ENCODE measurements at places on chromosomes 5 and 9. TPM values are rescaled to one million over a fixed set of nuclear protein-coding genes. Genes with fewer than 3 reads are reported as not detected.
A peak's percentile ranks its signal among the peaks of the same experiment; 100 is the strongest.

Gene PTGS1
- 33.7 TPM for total RNA-seq

DNA sequence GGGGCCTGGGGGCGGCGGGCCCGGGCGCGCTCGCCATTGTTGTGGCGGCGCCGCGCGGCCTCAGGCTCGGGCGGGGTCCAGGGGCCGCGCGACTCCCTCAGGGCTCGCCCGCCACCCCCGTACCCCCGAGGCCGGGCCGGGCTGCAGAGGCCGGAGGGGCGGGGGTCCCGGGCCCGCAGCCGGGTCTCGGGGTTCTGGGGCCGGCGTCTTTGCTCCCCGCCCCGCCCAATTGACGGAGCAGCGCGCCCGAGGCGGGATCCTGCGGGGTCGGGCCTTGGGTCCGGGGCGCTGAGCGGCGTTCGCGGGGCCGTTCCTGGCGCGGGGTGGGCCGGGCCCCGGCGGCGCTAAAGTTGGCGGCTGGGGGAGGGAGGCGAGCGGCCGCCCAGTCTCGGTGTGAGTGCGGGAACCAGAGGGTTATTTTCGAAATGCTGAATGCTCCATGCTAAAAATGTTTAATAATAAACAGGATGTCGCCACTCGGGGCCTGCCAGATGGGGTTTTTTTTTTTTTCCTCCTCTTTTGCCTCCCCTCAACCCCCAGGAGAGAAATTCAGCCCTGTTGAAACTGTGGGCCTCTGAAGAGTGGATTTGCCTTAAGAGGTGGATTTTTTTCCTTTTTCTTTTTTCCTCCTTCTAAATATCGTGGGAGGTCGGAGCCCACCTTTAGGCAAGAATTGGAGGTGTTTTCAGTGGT, 724 bp downstream of the PRRC2B start:
- DNase-seq = peak; percentile 25

GRCh38 chr5:100757618-100758017, 145.5 kb downstream of the ST8SIA4 start:
- DNase-seq = no peak

DNA sequence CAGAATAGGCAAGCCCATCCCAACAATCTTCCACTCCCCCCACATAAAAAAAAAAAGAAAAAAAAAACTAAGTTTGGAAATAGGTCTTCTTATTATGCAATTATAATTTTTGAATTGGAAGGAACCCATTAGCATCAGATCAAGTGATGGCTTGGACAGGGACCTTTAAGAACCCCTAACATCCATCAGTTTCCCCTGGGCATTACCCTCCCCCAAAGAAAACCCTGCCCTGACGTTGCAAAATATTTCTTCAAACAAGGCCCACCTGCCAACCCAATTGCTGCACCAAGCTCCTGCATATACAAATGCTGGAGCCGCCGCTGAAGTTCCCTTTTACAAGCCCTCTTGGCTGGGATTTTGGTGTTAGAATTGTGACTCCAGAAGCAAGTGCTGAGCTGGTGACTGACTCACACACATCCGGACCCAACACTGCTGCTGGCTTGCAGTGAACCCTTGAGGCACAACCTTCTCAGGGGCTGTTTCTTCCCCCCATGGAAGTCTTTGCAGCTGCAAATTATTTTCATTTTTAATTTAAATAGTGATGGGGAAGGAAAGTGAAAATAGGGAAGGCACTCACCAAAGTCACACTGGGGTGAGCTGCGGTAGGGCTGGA, 56.1 kb upstream of the AFAP1L1 start:
- DNase-seq = peak; percentile 62

Gene NR2F1-AS1
- 21.6 TPM for total RNA-seq

- no peak for DNase-seq
These were observed 97.2 kb downstream of the TRIM36 start for GRCh38 chr5:115072266-115073064.

DNA sequence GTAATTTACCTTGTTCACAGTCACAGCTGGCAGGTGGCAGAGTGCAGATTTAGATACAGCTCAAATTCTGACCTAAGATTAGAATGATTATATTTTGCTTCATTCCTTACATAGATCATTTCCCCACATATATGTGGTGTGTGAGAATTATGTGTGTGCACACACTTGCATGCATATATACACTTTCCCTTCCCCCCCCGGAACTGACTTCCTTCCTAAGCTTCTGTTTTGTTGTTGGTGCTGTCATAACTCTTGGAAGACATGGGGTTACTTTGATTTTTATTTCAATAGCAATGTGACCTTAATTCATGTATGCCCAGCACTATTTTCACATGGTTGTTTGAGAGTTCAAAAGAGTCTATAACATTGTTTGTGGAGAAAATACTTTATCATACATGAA, 112.8 kb downstream of the CMYA5 start:
- DNase-seq = no peak

Gene IFNA21
- total RNA-seq = not detected

Gene CAST
- 228 TPM for total RNA-seq

- no peak for DNase-seq
These were observed 364.3 kb downstream of the KCNN2 start for GRCh38 chr5:114726131-114726530.

- DNase-seq = no peak
These were observed 64.9 kb downstream of the PTTG1 start for GRCh38 chr5:160486573-160486972.

Gene SLC22A4
- 12.6 TPM for total RNA-seq

- DNase-seq = no peak
These were observed 2.7 kb upstream of the ANP32B start for GRCh38 chr9:97980479-97980803.

GRCh38 chr5:165185716-165186115, 1680.3 kb downstream of the MAT2B start:
- DNase-seq = no peak

Gene IFNA13
- total RNA-seq = not detected

- DNase-seq = no peak
These were observed 67.2 kb downstream of the DMRT1 start for GRCh38 chr9:908536-909205.

Gene PRUNE2
- 0.13 TPM for total RNA-seq

Gene FAM81B
- not detected for total RNA-seq

Gene PHYHD1
- total RNA-seq = 9.5 TPM

Gene SLC36A2
- total RNA-seq = not detected

Gene ADAMTS19
- total RNA-seq = not detected

DNA sequence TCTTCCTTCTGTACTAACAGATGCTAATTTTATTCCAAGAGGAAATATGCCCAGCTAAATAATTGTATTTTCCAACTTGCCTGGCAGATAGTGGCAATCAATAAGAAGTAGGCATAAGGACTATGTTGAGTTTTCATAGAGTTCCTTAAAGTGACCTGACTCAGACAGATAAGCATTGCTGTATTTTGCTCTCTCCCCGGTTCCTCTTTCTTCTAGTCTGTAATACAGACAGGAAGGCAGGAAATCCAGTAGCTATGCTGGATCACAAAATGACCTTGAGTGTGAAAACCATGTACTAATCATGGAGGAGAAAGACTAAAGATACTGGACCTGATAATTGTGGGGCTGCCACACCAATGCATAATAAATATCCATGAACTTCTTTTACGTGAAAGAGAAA, 701.7 kb downstream of the CETN3 start:
- no peak for DNase-seq

Gene CDC20B
- total RNA-seq = 0.07 TPM

GRCh38 chr5:82405161-82405560, 127.0 kb upstream of the RPS23 start:
- DNase-seq = peak; percentile 74

Gene OR2Y1
- total RNA-seq = not detected

DNA sequence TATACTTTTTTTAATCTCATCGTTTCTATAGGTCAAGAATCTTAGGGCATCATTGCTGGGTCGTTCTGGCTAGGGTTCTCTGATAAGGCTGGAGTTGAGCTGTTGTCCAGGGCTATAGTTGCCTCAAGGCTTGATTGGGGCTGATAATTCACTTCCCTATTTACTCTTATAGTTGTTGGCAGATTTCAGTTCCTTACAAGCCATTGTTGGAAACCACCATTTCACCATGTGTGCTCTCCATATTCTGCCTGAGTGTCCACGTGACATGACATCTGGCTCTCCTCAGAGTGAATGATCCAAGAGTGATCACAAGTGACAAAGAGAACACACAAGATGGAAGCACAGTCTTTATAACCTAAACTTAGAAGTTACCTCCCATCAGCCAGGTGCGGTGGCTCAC, 852.2 kb downstream of the EFNA5 start:
- DNase-seq = no peak

- no peak for DNase-seq
These were observed 77.4 kb downstream of the ZNF618 start for GRCh38 chr9:113953531-113953930.

DNA sequence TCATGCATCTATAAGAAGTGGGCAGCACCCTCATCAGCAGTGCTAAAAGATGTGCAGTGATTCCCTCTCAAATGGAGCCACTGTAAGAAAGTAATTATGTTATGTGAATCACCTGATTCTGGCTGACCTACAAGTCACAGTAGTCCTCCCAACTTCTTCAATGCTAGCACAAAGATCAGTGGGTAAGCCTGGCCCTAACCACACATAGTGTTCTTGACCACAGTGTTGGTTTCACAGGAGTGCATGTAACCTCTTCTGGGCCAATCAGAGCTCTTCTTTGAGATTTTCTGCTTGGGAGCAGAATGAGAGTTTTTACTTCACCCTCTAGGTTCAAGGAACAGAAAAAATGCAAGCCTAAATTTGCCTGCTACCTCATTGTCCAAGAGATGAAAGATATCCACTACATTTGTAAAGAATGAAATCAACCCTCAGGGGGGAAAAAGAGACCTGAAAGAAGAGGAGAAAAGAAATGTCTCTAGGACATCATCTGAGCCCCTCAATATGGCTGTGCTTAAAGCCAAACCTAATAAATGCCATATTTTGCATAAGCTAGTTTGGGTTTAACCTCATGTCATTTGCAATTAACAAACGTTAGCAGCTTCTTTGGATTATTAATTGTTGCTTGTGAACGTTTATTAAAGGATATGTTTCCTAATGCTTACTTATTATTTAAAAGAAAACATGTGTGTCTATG, 65.3 kb upstream of the ADRB2 start:
- no peak for DNase-seq

DNA sequence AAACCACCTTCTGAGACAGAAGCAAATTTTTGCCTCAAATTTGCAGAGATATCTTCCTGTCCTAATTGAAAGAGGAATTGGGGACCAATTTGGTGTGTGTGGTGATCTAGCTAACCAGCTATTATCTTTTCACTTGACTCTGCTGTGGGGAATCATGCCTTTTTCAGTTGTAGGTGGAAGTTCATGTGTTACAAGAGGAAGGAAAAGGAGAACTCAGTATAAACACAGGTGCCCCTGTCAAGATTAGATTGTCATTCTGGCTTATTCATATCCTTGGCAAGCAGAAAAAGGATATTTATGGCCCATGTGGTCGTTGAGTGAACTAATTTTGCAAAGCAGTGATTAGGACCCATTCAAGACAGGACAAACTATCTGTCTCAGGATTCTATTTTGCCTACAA, 336.8 kb upstream of the SLC30A5 start:
- DNase-seq = no peak

DNA sequence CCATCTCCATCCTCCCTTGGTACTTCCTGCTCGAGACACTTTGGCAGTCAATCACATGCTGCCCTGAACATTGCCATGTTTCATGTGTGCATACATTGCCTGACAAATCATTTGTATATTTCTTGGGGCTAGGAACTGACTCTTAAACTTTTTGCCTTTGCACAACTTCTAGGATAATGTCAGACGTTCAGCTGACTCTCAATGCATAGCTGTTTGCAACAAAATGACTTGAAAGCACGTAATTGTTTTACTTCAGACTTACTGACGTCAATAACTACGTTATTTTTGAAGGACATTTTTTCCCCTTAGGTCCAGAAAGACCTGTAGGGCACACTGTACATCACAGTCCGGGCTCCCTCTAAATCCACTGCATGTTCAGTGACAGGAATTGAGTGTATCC, 37.4 kb upstream of the DAB2 start:
- DNase-seq = no peak

Gene CCNI2
- not detected for total RNA-seq

DNA sequence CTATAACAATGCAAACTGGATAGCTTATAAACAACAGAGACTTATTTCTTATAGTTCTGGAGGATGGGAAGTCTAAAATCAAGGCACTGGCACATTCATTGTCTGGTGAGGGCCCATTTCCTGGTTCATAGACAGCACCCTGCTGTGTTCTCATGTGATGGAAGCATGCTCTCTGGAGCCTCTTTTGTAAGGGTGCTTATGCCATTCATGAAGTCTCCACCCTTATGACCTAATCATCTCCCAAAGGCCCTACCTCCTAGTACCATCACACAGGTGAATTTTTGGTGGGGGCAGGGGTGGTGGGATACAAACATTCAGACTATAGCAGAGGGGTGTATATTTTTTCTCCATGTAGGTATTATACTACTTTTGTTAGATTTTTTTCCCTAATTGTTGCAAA, 92.4 kb downstream of the UNC13B start:
- DNase-seq = no peak

DNA sequence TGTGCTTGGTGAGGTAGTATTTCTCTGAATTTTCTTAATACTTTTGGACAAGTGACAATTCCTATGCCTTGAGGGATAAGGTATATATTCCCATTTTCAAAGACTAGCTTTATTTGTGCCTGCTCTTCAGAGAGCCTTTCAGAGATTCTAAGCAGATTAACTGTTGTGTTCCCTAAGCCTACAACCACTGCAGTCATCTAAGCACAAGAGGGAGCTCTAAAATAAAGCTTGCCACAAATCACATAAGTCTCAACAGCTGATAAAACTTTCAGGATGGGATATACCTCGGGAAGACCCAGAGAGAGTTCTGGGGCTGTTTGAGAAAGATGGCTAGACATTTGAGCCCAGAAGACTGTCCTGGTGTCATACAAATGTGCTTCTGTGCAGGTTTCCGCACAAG, 157.3 kb downstream of the CYLC2 start:
- DNase-seq = no peak

- no peak for DNase-seq
These were observed 199.1 kb upstream of the IER5L start for GRCh38 chr9:129377181-129377580.

GRCh38 chr5:6399980-6400910, 21.9 kb upstream of the MED10 start:
- peak; percentile 39 for DNase-seq

- no peak for DNase-seq
These were observed at the start of gene BSPRY for GRCh38 chr9:113349445-113350094. Gene BSPRY, plus strand, starts transcription at chr9:113349541. Its CDS starts 39 bp downstream, at chr9:113349580.

GRCh38 chr9:95415158-95415557, 97.6 kb upstream of the FANCC start:
- peak; percentile 29 for DNase-seq

Gene ARSI
- 4.7 TPM for total RNA-seq

GRCh38 chr5:127976991-127977717, 106.4 kb upstream of the SLC12A2 start:
- no peak for DNase-seq

Gene BHMT2
- 1.1 TPM for total RNA-seq

DNA sequence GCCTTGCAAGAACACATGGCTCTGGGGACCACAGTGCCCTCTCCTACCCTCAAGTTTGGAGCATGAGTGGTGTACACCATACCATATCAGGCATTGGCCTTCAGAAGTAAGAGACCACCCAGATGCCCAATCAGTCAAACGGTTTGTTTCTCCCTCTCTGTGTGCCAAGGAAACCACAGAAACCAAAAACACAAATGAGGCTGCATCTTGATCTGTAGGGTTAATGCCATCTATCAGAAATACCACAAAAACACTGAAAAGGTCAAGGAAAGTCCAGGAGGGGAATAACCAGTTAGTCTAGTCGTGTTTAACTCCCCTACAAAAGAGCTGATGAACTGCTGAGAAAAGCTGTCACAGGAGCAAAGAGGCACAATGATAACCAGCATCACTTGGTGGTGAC, 78.4 kb downstream of the INSYN2B start:
- DNase-seq = no peak

- DNase-seq = no peak
These were observed 567.7 kb downstream of the CAAP1 start for GRCh38 chr9:26324786-26325443.

All from HFFc6 (cell line).